Stimulated activated CD4-positive, alpha-beta T cell treated with anti-CD3 and anti-CD28 coated beads, Interleukin-12 subunit alpha, Interleukin-12 subunit beta, amount 100 ng/mL, for 4 hours (primary cell): ENCODE measurements at places on chromosomes 3 and 15.
A peak's percentile ranks its signal among the peaks of the same experiment; 100 is the strongest.

DNA sequence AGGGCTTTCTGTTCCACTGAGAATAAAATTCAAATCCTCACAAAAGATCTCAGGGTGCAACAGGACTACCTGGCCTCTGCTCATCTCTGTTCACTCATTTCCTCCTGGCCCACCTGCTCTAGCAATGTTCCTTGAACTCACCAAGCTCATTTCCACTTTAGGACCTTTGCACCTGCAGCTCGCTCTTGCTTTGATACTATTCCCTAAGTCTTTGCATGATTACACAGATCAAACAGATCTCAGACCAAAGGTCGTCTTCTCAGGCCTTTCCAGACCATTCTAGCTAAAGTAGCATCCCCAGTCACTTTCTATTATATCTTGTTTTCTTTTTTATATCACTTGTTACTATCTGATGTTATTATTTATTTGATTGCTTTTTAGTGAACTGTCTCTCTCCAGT, 54.7 kb downstream of the B3GNT5 start:
- DNase-seq, result no peak

DNA sequence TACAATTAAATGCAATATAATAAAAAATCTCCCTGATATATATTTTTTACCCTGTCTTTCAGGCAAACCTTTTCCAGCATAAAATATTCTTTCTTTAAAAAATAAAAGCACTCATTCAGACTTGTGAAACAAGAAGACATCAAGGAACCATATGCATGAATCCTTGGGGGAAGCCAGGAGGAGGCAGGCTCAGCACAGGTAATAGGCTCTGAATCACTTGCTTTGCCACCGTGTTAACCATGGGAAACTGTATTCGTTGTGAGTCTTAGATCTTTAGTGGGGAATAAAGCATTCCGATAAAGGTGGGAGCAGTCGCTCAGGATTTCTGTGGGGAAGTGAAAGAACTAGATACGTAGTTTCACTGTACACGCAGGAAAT, 42.4 kb downstream of the FBN1 start:
- DNase-seq, result no peak

DNA sequence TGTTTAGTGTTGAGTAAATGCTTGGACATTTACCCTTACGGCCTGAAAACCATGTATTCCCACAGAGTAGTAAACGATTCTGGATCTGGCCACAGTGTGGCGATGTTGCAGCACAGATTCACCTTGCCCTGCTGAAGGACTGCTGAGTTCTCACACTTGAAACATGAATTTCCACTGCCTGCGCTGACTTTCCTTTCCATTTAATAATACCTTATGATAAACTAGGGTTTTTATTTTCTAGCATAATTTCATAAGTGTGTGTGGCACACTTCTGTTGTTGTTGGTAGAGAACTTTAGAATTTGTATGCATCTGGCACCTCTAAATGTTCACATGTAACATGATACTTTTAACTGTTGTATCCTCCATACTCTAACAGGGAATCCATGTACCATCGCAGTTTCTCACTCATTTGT, 53.9 kb downstream of the C3orf38 start:
- DNase-seq, result peak; percentile 30

GRCh38 chr3:108312656-108313055, 16.3 kb downstream of the HHLA2 start:
- no peak for DNase-seq

DNA sequence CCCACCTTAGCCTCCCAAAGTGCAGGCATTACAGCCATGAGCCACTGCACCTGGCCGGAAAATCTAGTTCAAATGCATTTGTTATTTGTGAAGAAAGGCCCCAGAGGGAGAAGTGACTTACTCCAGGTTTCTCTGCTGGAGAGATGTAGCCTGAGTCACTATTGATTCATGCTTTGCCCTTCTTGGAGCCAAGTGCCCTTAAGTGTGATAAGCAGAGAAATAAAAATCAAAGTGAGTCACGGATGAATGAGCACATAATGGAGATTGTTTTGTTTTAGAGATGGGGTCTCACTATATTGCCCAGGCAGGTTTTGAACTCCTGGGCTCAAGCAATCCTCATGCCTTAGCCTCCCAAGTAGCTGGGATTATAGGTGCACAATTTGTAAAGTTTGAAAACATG, 33.1 kb downstream of the CDC25A start:
- no peak for DNase-seq

GRCh38 chr3:111902534-111902933, 43.5 kb downstream of the PHLDB2 start:
- no peak for DNase-seq

- DNase-seq, result no peak
Observed at GRCh38 chr3:34131091-34131490, 332.7 kb downstream of the PDCD6IP start.

DNA sequence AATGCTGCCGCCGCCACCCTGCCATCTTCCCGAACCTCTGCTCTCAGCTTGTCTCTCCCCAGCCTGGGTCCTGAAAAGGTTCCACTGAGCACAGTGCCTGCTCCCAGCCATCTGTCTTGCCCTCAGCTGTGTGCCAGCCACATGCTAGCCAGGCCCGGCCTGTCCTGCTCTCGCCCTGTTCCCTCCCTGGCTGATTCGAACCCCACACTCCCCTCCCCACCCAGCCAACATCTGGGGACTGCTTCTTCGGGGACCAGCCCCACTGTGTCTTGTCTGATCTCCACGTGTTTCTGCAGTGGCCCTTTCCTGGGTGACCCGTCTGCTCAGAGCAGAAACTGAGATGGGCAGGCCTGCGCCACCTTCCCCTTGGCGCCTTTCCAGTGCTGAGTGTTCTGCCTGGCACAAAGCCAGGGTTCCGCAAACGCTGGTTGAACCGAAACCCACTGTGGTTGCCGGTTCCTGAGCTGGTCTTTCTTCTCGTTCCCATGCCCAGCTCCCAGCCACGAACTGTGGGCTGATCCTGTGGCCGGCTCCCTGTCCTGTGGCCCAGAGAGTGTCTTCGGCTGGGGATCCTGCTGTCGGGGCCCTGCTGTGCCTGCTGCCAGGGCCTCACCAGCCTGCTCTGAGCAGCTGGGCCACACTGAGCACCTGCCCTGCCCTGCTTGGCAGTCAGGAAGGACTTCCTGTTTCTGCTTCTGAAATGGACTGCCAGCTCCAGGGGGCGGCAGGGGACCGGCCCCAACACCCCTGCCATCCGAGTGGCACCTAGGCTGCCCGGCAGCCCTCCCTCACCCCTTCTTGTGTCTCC, 62.7 kb upstream of the KLF13 start:
- peak; percentile 67 for DNase-seq

- DNase-seq, result no peak
Observed at GRCh38 chr3:58604031-58604430, 26.8 kb upstream of the FAM107A start.

GRCh38 chr3:66098436-66098835, 59.7 kb upstream of the MAGI1 start:
- no peak for DNase-seq

- no peak for DNase-seq
Observed at GRCh38 chr3:190005343-190006113, 115.2 kb downstream of the P3H2 start.

DNA sequence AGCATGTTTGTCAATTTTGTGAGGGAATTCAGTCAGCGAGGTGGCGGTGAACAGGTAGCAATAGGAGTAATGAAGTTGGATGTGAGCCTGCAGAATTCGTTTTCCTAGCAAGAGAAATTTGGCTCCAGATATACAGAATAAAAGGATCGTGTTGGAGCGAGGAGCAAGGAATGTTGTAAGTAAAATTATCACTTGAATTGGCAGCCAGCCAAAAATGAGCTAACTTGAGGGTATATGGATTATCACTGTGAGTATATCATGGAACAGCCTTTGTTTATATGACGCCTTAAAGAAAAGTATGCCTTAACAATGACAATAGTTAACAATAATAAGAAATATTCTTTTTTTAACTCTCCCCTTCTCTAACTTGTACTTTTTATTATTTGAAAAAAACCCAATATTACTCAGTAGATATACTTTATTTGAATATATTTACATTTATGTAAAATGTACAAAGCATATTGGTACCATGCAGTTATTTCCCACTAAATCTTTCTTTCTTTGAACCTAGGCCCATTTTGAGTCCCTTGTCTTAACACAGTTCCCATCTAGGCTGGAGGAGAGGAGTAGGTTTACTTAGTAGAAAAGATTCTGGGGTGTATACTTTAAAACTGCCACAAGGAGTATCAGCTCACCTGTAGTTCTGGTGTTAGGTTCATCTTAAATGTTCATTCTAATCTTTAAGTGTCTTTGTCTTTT, 29.3 kb downstream of the EPHA6 start:
- DNase-seq, result no peak

DNA sequence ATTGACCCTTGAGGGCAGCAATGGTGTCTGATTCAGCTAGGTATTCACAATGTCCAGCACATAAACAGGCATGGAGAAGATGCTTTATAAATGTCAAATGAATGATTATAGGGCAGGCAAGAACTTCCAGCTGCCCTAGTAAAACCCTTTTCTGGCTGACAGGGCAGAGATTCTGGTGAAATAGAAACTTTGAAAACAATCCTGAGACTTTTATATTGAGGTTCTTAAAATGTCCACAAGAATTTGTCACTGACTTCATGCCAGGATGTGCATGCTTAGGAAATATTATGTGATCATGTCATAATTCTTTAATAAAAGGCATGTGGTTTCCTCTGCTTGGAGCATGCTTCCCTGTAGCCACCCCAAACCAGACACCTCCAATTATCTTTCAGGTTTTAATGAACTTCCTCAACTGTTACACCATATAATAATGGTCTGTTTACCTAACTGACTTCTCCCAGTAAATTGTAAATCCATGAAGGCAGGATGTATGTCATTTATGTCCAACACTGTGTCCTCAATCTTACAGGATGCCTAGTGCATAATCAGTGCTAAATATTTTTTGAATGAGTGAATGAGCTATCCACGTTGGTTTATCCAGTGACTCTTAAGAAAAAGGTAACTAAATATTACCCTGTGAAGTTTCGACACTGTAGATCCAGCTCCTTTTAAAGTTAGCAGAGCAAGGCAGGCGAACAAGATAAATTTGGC, 43.4 kb upstream of the CLRN1 start:
- DNase-seq, result no peak

- DNase-seq, result no peak
Observed at GRCh38 chr3:14879211-14879874, 60.6 kb downstream of the FGD5 start.

DNA sequence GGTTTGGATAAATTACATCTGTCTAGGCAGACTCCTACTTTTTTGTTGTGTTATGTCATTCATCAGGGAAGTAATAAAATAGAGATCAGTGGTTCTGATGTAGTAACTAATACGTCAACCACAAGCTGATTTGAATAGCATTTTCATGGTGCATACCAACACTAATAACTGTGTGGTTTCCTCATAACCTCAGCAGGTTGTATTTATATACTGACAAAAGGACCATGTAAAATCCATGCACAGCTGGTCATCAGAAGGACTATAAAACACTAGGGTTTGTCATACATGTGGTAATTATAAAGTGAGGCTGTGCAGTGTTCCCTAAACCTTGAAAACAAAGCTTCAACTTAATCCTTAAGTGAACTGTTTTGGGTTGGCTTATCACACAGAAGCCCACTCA, 216.8 kb upstream of the RBMS3 start:
- DNase-seq, result no peak

GRCh38 chr15:68211656-68212320, 6.7 kb upstream of the CALML4 start:
- no peak for DNase-seq

- DNase-seq, result no peak
Observed at GRCh38 chr3:98877132-98877531, 24.4 kb downstream of the DCBLD2 start.

DNA sequence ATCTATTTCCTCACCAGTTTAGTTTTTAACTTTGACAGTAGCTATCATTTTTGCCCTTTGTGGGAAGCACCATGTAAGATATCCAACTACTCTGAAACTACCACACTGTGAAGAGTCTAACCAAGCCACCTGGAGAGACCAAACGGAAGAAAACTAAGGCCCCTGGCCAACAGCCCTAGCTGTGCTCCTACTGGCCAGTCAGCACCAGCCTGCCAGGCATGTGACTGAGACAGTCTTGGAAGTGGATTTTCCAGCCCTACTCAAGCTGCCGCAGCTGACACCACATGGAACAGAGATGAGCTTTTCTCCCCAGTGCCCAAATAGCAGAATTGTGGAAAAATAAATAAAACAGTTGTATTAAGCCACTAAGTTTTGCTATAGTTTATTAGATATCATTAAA, 2.9 kb upstream of the TBC1D5 start:
- DNase-seq, result no peak

DNA sequence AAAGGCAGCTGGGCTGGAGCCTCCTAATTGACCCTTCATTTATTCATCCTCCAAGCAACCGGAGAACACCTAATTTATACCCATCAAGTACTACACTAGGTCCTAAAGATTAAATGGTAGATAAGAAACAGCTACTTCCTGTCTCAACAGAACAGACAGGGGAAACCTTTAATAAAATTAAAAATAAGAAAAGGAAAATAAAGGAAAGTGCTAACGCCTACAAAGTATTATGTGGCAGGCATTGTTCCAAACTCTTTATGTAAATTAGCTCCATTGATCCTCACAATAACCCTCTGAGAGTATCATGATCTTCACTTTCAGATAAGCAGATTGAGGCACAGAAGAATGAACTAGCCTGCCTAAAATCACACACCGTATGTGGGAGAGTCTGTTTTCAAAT, 139.5 kb downstream of the CNTN6 start:
- DNase-seq, result no peak

- DNase-seq, result no peak
Observed at GRCh38 chr15:31065824-31066223, 35.7 kb downstream of the TRPM1 start.

- no peak for DNase-seq
Observed at GRCh38 chr15:89967881-89968280, 33.2 kb upstream of the ZNF710 start.
